ENCODE measurements at places on chromosomes 3 and 15.

- DNase-seq = no peak
Measured at GRCh38 chr3:139122221-139122581, 77.5 kb upstream of the PRR23C start.

- DNase-seq = no peak
Measured at GRCh38 chr3:87924485-87924884, 134.3 kb downstream of the CGGBP1 start.

GRCh38 chr3:192171213-192171612 lies 556.1 kb downstream of the FGF12 start:
- no peak for DNase-seq

DNA sequence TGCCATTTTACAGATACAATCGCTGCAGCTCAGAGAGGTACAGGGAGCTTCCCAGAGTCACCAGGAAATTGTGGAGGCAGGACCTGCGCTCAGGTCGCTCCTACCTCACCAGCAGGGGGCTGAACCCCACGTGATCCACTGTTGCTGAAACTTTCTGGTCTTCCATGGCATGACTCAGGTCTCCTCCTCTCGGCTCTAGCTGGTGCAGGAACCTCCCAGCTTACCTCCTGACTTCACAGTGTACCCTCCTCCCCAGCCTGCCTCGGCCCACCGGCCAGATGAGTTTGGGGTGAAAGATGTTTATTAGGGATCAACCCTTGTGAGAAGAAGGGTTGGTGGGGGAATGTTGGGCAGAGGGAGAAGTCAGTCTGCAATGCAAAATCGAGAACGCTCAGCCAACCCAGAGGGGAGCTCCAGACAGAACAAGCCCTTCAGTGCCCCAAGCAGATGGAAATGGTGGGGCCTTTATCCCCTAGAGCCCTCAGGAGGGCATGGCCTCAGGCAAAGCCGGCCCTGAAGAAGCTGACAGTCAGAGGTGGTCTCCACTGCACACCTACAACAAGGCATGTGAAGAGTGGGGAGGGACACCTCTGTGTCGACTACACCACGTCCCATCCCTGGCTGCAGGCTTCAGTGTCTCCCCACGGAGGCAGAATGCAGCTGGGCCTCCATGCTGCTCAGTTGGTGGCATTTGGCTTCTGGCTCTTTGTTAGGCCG lies 118.6 kb upstream of the PRR20G start:
- DNase-seq = peak; percentile 67

GRCh38 chr3:186185194-186185787 lies 76.4 kb upstream of the ETV5 start:
- DNase-seq = no peak

DNA sequence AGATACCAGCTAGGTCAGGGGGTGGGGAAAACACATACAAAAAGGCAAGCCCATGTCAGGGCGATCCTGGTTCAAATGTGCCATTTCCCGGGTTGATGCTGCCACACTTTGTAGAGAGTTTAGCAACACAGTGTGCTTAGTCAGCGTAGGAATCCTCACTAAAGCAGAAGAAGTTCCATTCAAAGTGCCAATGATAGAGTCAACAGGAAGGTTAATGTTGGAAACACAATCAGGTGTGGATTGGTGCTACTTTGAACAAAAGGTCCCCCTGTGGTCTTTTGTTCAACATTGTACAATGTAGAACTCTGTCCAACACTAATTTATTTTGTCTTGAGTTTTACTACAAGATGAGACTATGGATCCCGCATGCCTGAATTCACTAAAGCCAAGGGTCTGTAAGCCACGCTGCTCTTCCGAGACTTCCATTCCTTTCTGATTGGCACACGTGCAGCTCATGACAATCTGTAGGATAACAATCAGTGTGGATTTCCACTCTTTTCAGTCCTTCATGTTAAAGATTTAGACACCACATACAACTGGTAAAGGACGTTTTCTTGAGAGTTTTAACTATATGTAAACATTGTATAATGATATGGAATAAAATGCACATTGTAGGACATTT lies 28.9 kb downstream of the TPM1 start:
- no peak for DNase-seq

DNA sequence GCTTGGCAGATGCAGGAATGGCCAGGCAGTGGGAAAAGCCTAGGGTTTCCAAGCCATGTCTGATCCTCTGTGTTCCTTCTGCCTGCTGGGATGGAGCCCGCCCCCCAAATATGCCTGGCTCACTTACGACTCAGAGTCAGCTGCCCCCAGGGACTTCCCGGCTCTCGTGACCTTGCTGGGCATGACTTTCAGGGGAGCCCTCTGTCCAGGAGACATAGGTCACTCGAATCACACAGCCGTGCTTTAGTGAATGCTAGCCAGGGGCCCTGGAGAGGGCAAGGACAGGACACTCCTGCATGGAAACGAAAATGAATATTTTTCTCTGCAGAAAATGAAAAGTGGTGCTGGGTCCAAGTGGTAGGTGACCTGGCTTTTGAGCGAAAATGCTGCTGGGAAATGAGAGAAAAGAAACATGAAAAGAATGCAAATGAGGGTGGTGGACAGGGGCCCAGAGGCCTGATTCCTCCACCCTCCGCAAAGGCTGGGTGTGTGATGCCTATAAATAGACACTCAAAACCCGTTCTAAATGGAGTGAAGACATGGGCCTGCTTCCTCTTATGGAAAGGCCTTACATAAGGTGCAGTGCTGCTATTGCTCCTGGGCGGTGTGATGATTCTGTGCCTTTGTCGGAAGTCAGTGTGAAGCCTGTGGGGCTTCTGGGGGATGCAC lies 107.4 kb downstream of the APBA2 start:
- no peak for DNase-seq

DNA sequence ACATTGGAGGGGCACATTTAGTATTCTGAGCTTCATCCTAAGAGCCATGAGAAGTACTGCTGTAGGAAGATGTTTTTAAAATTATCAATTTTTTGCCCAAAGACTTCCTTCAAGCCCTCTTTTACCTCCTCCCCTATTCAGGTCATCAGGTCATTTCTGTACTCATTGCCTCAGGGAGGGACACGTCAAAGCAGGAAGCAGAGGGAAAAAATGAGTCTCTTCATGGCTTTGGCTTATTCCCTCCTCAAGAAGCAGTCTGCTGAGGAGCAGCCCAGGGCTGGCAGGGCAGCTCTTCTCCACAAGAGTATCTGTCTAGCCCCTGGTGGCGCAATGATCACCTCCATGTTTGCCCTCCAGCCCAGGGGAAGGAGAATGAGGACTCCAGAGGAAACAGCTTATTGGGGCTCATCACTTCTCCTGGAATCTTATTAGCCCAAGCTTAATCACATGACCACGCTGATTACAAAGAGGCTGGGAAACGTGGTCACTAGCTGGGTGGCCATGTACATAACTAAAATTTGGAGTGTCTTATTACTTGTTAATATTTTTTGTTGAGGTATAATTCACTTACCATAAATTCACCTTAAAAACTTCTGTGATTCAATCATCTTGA lies 44.2 kb upstream of the GATA2 start:
- no peak for DNase-seq

DNA sequence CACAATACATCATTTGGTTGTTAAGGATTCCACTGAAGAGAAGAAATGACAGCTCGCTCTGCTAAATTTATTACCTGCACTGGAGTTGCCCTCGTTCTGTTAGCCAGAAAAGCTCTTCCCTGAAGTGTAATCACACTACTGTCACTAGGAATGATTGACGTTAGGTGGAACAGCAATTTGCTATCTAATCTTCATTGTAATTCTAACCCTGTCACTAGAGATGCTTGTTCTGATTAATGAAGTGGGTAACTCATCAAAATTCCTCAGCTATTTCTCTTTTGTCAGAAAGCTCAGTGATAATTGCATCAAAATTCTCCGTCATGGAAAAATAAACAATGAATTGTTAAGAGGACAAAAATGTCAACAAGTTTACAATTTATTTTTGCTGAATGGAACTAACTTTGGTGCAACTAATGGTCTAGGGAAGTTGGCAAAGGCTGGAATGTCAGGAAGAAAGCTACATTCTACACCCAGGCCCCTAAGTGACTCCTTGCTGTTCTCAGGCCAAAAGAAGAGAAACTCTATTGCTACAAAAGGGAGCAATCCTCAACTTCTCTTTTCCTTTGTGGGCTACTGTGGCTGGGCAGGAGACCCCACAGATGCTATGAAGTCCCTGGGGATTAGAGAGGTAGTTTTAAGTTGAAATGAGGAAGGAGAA lies 34.1 kb downstream of the CCDC191 start:
- DNase-seq = peak; percentile 10

DNA sequence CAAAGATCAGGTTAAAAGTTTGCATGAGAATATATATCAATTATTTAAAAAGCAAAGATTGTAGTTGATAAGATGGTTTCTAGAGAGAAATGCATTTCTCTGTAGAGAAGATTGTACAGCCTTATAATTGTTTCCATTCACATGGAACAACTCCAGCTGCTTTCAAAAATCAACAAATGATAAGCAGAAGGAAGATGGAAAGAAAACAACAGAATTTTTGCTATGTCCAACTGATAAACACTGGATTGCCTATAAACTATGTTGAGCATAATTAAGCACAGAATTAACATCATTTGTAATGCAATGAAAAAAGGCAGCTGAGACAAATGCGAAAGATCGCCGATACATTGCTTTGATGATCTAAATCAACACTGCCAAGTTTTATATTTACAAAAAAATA lies 89.0 kb downstream of the C3orf85 start:
- DNase-seq = no peak

- no peak for DNase-seq
Measured at GRCh38 chr3:14404631-14405359, 2.4 kb downstream of the SLC6A6 start.

- DNase-seq = no peak
Measured at GRCh38 chr3:151935446-151935845, 62.0 kb downstream of the SUCNR1 start.

DNA sequence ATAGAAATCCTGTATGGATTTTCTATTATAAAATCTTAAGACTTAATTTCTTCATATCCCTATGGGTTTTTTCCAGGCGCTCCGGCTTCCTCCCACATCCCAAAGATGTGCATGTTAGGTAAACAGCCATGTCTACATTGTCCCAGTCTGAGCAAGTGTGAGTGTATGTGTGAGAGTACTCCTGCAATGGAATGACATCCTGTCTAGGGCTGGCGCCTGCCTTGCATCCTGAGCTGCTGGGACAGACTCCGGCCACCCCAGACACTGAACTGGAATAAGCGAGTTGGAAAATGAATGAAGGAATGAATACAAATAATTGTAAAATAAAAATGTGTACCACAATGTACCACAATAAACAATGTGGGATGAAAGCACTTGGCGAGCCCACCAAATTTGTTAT lies 69.2 kb downstream of the RFTN1 start:
- DNase-seq = no peak

DNA sequence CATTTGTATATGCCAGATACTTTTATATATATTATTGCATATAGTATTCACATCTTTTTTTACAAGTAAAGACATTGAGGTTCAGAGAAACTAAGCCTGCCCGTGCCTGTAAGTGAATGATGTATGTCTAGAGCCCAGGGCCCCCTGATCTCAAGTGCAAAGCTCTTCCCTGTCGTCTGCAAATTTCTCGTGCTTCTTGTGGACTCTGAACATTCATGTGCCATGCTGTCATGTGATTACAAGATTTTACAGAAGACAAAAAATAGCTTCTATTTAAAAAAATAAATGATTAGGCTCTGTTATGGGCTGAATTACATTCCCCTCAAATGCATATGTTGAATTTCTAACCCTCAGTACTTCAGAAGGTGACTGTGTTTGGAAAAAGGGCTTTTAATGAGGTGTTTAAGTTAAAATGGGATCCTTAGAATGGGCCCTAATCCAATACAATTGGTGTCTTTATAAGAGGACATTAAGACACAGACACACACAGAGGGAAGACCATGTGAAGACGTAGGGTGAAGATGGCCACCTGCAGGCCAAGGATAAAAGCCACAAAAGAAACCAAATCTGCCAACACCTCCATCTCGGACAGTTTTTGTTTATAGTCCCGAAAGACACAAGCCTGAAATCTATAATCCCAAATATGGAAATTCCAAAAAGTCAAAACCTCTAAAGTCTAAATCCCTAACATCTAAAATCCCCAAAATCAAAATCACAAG lies 3.9 kb upstream of the MASP1 start:
- DNase-seq = peak; percentile 23

DNA sequence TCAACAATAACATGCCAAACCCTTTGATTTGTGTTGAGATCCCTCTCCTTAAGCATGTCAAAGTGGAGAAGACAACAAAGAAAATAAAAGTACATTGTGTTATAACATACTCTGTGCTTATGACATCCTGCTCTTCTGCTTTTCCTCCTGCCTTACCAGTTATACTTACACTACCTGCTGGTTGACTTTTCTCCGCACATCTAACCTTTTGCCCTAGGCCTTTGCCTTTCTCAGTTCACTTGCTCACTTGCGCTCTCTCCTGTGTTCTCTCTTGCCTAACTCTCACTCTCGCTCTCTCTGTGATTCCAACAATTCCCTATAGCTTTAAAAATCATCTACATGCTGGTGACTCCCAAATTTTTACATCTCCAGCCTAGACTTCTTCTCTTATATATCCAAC lies 5.7 kb downstream of the DNAH12 start:
- peak; percentile 31 for DNase-seq

DNA sequence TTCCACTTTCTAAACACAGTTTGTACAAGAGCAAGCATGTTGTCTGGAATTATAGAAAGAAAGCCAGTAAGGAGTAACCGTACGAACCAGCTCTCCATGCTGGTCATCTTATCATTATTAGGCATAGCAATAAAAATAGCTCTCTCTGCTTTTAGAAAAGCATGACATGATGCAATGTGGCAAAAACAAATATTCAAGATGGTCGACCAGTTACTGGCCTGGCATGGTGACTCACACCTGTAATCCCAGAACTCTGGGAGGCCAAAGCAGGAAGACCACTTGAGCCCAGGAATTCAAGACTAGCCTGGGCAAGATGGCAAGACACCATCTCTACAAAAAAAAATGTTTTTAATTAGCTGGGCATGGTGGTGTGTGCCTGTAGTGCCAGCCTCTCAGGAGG lies 2.6 kb upstream of the MAP4 start:
- DNase-seq = no peak

- DNase-seq = no peak
Measured at GRCh38 chr15:83057696-83058376, 9.2 kb downstream of the BTBD1 start.

GRCh38 chr15:69358850-69359249 lies 55.3 kb upstream of the KIF23 start:
- no peak for DNase-seq

- DNase-seq = peak; percentile 38
Measured at GRCh38 chr15:64247906-64248541, 85.2 kb upstream of the PPIB start.

All from ELF-1 (cell line).